CD4-positive, alpha-beta T cell treated with Interleukin-21 for 1 hour (primary cell): ENCODE measurements at places on chromosomes 16 and 17.
A peak's percentile ranks its signal among the peaks of the same experiment; 100 is the strongest.

GRCh38 chr17:61205931-61206330 is 193.7 kb upstream of the TBX2 start:
- no peak for DNase-seq

- DNase-seq = no peak
These were observed 222.3 kb downstream of the MSI2 start for GRCh38 chr17:57478478-57479250.

GRCh38 chr16:6846452-6846851 is 486.2 kb upstream of the RBFOX1 start:
- DNase-seq = no peak

GRCh38 chr16:72997141-72997542 is 50.8 kb downstream of the ZFHX3 start:
- no peak for DNase-seq

DNA sequence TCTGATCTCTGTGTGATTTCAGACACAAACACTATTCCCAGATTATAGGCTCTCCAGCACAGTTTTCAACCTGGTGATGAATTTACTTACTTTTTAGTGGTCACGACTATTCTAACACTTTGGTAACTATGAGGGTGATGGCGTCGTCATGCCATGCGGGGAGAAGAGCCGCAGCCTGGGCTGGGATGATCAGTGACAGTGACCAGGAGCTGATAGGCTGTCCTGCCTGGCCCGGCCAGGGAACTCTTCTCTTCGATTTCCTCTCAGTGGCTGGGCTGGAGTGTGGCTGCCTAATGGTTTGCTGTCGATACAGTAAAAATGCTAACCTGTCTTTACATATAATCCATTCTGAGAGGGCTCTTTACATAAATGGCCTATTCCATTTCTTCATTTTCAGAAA is 113.1 kb downstream of the IRX3 start:
- no peak for DNase-seq

DNA sequence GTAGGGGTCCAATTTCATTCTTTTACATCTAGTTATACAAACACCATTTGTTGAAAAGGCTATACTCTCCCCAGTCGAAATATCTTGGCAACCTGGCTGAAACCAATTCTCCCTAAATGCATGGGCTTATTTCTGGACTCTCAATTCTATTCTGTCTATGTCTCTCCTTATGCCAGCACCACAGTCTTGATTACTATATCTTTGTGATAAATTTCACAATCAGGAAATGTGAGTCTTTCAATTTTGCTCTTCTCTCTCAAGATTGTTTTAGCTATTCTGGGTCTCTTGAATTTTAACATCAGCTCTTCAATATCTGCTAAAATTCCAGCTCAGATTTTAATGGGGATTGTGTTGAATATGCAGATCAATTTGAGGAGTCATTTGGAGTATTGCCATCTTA is 5.9 kb upstream of the TRIM25 start:
- no peak for DNase-seq

DNA sequence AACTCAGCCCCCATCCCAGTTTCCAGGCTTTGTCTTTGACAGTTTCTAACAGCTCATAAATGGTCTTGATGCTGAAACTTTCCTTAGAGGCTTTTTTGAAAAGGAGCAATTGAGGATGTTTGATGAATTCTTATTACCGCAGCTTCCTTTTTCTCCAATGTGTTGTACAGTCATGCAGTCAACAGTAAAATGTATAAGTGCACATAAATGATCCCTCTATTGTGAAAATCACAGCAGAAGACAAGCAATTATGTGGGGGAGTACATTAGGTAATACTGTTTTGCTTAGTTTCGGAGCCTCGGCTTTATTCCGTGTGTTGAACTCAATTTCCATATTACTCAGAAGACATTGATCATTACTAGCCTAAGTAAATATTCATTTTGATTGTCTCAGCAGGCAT is 673.7 kb downstream of the CDH8 start:
- DNase-seq = no peak

- no peak for DNase-seq
These were observed 13.3 kb upstream of the CCL17 start for GRCh38 chr16:57391300-57391699.

DNA sequence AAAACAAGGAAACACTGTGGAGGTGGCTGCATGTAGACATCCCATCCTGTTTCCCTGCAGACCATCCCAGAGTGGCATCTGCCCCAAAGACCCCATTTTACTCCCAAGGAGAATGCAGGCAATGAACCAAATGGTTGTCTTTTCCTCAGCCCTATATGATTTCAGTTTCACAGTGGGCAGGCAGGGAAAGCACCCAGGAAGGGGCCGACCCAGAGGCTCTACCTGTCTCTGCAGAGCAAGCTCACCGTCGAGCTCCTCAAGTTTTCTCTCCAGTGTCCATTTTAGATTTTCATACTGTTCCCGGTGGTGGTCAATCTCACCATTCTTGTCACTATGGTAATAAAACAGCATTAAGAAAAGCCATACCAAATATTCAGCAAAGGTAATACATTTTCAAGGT is 14.6 kb downstream of the CCDC57 start:
- DNase-seq = no peak

GRCh38 chr17:52283872-52284271 is 125.4 kb upstream of the CA10 start:
- no peak for DNase-seq

- DNase-seq = peak; percentile 26
These were observed 18.5 kb upstream of the NTN1 start for GRCh38 chr17:9002606-9003354.

GRCh38 chr17:17070931-17071330 is 28.7 kb downstream of the MPRIP start:
- DNase-seq = no peak

- peak; percentile 63 for DNase-seq
These were observed 10.5 kb downstream of the TMIGD1 start for GRCh38 chr17:30323262-30323894.

DNA sequence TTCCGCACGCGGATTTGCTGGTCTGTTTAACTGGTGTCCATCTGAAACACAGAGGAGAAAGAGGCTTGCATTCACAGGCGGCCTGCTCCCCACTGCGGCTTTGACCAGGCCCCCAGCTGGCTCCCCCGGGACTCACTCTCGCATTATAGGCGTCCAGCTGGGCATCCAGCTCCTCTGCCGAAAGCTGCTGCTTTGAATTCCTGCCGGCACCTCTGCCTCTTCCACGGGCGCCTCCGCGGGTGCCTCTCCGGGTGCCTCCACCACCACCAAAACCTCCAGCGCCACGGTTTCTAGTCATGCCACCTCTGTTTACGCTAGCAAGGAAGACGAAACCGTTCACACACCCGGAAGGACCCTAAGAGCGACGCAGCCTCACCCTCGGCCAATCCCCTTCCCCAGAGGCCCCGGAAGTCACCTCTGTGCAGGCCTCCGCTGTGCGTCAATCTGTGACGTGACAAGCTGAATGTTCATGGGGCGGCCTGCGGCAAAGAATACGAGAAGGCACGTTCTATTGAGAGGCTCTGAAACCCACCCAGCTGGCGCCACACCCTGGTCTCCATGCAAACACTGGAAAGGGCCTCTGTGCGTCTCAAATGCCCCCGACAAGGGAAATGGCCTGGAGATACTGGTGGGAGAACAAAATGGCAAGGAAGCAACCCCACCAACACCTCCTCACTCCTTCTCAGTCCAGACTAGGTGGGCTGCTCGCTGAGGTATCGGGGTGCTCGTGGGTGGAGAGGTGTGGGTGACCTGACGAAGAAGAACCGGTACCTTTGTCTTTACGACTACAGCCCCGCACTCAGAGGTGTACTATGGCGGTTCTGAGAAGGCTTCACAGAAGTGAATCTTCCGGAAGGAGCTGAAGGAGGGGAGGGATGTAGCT is 3.0 kb downstream of the ALYREF start:
- no peak for DNase-seq

DNA sequence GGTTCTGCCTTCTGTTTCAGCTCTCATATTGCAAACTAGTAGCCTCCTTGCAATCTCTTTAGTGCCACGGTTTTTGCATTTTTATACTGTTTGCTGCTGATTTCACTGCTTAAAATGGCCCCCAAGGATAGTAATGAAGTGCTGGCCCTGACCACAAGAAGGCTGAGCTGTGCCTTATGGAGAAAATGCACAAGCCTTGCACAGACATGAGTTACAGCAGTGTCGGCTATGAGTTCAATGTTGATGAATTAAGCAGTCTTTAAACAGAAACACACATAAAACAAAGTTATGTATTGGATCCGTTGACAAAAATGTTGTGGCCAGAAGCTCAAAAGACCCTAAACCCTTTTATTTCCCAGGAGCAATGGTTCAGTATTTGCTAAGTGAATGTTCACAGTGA is 210.6 kb upstream of the DYNLRB2 start:
- DNase-seq = no peak

- no peak for DNase-seq
These were observed 3.1 kb upstream of the CDH3 start for GRCh38 chr16:68642047-68642435.

GRCh38 chr17:72525225-72526015 is 404.6 kb downstream of the SOX9 start:
- DNase-seq = no peak

GRCh38 chr16:48607056-48607825 is 2.7 kb downstream of the N4BP1 start:
- DNase-seq = no peak

GRCh38 chr17:49634485-49634860 is 43.4 kb downstream of the SPOP start:
- DNase-seq = no peak

GRCh38 chr17:8224891-8225812 is 14.8 kb upstream of the AURKB start:
- DNase-seq = no peak

DNA sequence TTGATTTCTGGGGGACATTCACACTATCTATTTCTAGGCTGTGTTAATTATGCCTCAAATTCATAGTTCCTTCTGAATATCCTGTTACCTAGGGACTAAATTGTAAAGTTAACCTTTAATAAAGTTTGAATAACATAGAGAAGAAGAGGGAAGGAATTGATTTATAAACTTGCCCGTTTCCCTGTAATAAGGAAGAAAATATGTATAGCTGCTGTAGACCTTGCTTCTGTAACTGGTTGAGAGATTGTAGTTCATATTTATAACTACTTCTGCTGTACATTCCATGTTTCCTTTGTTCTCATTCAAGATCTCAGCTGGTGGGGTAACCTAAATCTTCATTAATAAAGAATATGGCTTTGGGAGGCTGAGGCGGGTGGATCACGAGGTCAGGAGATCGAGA is 19.2 kb downstream of the NF1 start:
- DNase-seq = no peak

- no peak for DNase-seq
These were observed 2.8 kb upstream of the NTN3 start for GRCh38 chr16:2468233-2468724.

DNA sequence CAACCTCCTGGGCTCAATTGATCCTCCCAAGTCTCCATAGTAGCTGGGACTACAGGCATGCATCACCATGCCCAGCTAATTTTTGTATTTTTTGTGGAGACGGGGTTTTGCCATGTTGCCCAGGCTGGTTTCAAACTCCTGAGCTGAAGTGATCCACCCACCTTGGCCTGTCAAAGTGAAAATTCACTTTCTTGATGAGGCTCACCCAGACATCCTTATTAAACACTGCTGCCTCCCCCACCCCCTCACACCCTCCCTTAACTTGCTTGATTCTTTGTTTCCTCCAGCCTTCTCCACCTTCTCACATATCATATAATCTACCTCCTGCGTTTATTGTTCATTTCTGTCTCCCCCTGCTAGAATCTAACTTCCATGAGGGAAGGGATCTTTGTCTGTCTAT is 46.0 kb upstream of the TEX2 start:
- DNase-seq = no peak

- no peak for DNase-seq
These were observed 82.3 kb upstream of the ZNF469 start for GRCh38 chr16:88300463-88300835.

- no peak for DNase-seq
These were observed 18.9 kb upstream of the CACNA1H start for GRCh38 chr16:1133810-1134520.

GRCh38 chr17:80673152-80673920 is 128.7 kb downstream of the RPTOR start:
- peak; percentile 21 for DNase-seq

GRCh38 chr16:79407005-79407404 is 193.5 kb downstream of the MAF start:
- no peak for DNase-seq

GRCh38 chr16:77736879-77737278 is 14.6 kb downstream of the NUDT7 start:
- no peak for DNase-seq

DNA sequence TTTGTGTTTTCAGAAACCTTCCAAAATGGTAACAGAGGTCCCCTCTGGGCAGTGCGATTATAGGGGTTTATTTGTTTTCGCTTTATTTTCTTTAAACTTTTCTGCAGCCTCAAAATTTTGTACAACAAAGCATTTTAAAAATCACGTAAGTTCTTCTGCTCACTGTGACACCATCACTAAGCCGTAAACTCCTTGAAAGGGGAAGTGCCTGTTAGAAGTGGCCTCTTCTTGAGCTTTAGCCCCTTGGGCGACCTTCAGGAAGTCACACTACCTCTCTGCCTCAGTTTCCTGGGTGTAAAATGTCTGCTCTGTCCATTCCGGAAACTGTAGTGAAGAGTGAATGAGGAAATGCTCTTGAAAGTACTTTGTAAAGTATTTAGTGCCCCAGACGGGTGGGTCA is 26.6 kb downstream of the ARHGAP27 start:
- no peak for DNase-seq

GRCh38 chr17:47276868-47277267 is 23.2 kb downstream of the ITGB3 start:
- no peak for DNase-seq

DNA sequence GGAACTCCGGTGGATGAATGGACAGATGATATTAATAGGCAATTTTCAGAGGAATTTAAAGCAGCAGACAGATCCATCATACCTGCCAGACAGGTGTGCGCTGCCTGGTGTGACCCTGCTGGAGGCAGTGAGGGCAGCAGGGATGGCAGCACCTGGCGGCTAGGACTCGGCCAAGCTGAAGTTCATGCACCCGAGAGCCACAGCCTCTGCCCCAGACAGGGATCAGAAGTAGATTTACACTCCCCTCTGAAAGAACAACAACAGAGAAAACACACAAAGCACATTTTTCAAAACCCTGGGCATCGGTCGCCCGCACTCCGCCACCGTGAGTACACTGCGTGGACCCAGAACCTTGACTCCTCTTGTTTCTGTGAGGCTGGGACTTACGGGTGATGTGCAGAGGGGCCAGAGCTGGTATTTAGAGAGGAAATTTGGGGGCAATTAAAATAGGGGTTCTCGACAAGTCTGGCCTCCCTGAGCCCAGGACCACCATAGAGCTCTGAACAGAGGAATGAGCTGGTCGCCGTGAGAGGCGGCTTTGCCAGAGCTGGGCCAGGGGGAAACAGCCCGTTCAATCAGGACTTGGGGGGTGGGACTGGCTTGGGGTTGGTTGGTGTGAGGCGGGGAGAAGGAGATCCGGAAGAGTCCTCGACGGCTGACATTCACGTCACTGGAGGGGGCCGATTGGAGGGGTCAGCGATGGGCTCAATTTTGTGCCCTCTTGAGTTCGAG is 101.0 kb downstream of the METRNL start:
- no peak for DNase-seq
